HT1080 (cell line): ENCODE measurements at places on chromosomes 2 and 18.

- no peak for DNase-seq
Observed at GRCh38 chr2:29329899-29330298, 214.7 kb downstream of the CLIP4 start.

DNA sequence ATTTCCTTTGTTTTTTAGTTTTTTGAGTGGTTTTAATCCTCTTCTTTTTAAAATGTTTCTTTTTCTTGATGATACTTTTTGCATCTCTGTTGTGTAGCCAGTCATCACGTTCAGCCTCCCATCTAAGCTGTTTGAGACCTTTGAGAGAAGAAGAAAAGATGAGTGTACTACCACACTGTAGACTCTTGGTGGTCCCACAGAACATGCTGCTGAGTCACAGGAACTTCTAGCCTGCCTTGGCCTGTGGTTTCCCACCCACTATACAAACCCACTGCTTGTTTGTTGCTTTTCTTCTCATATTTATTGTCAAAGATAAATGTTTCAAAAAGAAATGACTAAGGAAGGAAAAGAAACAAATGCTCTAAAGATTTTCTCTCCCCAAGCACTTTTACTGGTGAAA, 5.5 kb downstream of the CEBPZOS start:
- DNase-seq = peak; percentile 43

GRCh38 chr2:191656391-191656790, 21.5 kb upstream of the NABP1 start:
- no peak for DNase-seq

DNA sequence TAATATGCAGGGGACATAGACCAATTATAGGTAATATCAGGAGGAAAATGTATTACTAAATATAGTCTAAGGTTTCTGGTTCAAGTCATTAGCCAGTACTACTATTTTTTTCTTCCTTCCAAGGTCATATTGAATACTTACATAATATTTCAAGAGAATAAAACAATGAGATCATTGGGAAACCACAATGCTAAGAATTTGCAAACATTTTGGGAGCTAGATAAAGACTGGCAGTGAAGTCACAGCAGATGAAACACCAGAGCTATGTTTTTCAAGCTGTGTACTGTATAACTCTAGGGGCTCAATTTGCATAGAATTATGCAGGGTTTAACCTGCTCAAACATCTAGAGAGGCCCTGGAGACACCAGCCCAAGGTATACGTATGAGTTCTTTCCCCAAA, 80.5 kb upstream of the KCNH7 start:
- no peak for DNase-seq

DNA sequence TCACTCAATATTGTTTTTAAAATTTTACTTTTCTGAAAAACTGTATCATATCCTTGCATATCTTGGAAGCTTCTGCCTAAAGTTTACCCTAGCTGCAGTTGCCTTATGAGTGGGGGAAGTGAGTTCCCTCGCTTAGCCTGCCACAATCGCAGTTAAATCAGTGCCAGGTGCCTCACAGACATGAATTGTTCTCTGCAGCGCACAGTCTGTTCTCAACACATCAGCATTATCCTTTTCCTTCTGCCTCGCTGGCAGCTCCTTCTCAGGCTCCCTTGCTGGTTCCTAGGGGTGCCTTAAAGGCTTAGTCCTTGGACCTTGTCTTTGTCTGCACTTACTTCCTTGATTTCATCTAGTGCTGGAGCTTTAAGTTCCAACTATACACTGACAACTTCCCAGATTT, 132.8 kb downstream of the TTC27 start:
- DNase-seq = no peak

DNA sequence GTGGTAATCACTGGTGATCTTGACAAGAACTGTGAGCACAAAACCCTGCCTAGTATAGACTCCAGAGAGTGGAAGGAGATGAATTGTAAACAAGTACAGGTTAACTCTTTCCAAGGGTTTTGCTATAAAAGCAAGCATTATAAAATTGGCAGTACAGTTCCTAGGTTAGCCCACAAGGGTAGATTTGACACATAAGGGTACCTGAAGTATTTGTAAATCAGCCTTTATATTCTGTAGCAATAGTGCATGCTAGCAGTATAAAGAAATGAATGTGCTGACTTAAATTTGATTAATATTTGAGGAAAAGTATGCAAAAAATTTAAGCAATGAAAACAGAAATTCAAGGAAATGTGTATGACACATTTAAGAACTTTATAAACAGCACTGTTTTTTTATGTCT, 42.4 kb downstream of the SP3 start:
- no peak for DNase-seq

GRCh38 chr2:147389218-147389617, 455.6 kb upstream of the ACVR2A start:
- DNase-seq = no peak

DNA sequence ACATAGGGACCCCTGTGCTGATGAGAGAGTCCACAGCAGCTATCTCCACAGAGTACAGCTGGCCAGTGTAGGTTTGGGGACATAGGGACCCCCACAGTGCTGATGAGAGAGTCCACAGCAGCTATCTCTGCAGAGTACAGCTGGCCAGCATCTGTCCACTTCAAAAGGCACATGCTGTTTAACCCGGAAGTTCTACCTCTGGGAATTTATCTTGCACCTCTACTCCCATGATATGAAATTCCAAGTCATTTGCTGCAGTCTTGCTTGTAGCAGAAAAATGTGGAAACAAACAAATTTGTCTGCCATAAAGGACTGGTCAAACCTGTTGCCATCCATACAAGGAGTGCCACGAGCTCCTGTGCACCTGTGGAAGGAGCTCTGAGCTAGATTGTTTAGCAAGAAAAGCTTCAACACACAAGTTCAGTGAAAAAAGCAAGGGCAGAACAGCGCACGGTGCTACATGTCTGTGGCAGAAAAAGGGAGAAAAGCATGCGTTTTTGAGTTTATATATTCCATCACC, 33.1 kb downstream of the LRRFIP1 start:
- no peak for DNase-seq

DNA sequence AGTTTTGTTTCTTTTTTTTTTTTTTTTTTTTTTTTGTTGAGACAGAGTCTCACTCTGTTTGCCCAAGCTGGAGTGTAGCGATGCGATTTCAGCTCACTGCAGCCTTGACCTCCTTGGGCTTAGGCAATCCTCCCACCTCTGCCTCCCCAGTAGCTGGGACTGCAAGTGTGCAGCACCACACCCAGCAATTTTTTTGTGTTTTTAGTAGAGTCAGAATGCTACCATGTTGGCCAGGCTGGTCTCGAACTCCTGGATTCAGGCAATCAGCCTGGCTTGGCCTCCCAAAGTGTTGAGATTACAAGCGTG, 8.2 kb downstream of the ITGA6 start:
- no peak for DNase-seq

GRCh38 chr2:132999421-132999820, 329.4 kb upstream of the LYPD1 start:
- DNase-seq = no peak

GRCh38 chr2:201661366-201661765, 18.1 kb upstream of the TMEM237 start:
- DNase-seq = no peak

- DNase-seq = no peak
Observed at GRCh38 chr2:107062599-107063220, 176.7 kb upstream of the ST6GAL2 start.

- no peak for DNase-seq
Observed at GRCh38 chr2:134522496-134523455, 196.0 kb downstream of the TMEM163 start.

DNA sequence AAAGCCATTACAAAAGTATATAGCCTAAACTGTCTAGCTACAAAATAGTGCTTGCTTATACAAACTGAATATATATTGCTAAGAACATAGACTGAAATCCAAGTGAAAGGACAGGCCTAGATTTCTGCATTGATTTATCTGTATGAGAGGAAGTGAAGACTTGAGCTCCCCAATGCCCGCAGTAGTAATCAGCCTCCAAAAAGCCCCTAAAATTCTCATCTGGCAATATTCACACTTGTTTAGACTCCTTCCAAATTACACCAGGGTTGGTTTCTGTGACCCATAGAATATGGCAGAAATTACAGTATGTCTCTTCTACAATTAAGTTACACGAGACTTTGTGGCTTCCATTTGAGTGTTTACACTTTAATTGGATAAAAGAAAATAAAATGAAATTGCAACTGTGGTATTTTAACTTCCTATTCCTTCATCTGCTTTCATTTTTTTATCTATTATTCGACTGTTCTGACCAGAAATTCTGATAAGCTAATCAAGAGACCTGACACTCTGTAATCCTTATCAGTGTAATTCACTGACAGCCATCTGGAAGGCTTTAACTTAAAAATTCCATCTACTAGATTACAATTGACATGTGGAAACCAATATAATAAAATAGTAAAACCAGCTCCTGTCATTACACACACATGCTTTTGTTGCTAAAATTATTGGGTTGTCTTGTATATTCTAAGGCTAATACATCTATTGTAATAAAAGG, 21.1 kb downstream of the ABCB11 start:
- no peak for DNase-seq

GRCh38 chr2:237939251-237939650, 27.6 kb upstream of the UBE2F start:
- no peak for DNase-seq
